ENCODE measurements at places on chromosomes 3 and 15.

- no peak for DNase-seq
Observed at GRCh38 chr15:58476525-58477162, 44.9 kb downstream of the LIPC start.

DNA sequence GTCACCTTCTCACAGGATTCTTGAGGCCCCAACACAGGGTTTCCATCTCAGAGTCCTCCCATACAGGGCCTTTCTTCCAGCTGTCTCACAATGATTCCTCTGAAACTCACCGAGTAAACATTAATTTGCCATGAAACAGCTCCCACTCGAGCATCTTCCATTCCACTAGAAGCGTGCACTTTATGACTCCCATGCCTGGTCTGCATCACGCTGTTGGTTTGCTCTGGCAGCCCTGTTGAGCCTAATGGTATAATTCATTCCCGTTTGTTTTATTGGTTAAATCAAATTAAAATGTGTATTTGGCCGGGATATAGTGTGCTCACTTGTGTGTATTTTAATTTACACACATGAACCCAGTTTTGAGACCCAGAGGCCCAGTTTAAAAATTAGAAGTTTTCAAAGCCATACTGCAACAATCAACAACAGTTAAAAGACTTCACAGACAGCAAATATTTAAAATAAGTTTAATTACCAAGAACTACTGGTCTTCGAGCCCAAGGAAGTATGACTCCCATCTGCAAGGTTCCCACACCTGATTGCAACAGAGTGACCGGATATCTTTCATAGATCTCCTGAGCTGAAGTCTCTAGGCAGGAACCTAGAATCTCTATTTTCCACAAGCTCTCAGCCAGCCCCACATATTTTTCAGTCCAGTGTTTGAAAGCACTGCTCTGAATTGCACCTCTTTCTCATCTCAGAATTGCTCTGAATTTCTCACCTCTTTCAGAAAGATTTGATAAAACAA is 42.3 kb upstream of the GYG1 start:
- no peak for DNase-seq

GRCh38 chr15:37134699-37135131 is 34.4 kb upstream of the MEIS2 start:
- peak; percentile 22 for DNase-seq

DNA sequence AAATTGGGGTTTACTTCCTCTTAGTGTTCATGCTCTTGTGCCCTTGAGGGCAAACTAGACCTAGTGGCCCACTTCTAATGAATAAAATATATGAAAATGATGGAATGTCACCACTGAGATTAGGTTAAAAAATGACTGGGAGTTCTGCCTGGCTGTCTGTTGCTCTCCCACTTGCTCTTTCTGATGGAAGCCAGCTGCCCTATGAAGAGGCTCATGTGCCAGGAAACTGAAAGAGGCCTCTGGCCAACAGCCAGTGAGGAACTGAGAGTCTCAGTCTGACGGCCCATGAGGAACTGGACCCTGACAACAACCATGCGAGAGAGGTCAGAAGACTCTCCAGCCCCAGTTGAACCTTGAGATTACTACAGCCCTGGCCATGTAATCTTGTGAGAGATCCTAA is 107.1 kb upstream of the FHIT start:
- no peak for DNase-seq

DNA sequence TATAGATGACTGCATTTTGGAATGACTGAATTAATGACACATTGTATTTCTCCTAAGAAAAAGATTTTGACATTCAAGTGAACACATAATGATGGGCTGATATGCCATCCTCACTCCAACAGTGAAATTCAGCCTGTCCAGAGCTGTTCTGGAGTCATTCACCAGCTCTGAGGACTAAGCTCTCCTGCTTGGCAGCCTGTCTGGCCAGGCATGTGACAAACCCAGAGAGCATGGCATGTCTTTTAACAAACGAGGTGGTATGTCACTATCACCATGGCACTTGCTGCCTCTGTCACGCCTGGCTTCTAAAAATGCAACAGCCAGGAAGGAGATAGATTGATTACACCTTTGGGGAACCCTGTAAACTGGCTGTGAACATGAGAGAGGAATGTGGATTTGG is 1.4 kb downstream of the ACTC1 start:
- DNase-seq, result no peak

GRCh38 chr15:68910816-68911215 is 19.5 kb upstream of the SPESP1 start:
- no peak for DNase-seq

GRCh38 chr3:64464955-64465354 is 222.8 kb downstream of the ADAMTS9 start:
- no peak for DNase-seq

DNA sequence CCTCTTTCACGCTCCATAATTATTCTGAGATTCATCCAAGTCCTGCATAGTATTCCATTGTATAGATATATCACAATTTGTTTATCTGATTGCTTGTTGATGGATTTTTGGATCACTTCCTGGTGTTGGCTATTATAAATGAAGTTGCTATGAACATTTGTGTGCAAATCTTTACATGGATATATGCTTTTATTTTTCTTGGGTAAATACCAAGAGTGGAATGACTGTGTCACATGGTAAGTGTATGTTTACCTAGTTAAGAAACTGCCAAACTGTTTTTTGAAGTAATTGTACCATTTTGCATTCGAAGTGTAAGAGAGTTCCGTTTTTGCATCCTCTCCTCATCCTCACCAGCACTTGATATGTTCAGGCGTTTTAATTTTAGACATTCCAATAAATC is 34.6 kb upstream of the ROPN1 start:
- DNase-seq, result no peak

DNA sequence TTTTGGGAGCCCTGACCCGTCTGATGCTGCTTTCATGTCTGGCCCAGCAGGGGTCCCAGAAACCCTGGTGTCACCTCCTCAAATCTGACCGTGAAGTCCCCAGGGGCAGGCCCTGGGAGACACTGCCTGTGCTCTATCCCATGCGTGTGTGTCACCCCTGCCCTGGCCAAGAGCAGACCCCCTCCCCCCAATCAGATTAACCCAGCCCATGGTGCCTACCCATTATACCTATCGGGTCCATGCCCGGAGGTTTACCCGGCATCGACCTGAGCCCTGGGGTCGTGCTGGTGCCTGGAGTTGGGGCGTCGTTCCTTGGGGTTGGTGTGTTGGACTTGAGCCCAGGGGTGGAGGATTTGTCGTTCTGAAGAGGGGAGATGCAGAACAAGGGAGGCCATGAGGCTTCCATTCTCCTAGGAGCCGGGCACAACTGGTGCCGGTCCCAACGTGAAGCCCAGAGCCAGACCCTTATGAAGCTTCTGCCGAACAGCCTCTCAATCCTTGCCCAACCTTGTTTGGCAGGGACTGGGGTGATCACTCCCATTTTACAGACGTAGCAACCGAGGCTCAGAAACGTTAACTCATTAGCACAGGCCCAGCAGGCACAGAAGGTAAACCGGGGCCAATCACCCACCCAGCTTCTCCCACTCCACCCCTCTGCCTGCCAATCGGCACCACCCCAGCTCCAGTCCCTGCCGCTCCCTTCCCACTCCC is 39.6 kb downstream of the TLE3 start:
- no peak for DNase-seq

DNA sequence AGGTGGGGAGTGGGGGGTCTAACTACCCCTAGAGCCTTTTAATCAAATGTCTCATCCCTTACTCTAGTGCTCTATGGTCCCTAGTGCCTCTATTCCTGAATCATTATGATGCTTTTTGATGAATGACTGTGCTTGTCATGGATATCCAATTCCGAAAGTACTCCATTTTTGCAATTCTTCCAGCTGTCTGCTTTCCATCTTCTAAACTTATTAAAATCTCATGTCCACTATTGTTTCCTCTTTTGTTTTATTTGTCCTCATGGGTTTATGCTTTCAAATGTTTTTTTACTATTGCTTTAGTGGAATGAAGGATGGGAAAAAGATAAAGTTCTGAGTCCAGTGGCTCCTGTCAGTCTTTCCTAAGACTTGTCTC is 77.2 kb upstream of the KCNMB2 start:
- DNase-seq, result no peak

Data from NCI-H345 (cell line).